ENCODE measurements at places on chromosomes 6 and 20. TPM values are rescaled to one million over a fixed set of nuclear protein-coding genes. Genes with fewer than 3 reads are reported as not detected.

GRCh38 chr6:136347847-136348246, 58.2 kb upstream of the BCLAF1 start:
- no peak for DNase-seq

- DNase-seq, result no peak
These were observed 277.1 kb downstream of the PAX1 start for GRCh38 chr20:21982559-21982958.

DNA sequence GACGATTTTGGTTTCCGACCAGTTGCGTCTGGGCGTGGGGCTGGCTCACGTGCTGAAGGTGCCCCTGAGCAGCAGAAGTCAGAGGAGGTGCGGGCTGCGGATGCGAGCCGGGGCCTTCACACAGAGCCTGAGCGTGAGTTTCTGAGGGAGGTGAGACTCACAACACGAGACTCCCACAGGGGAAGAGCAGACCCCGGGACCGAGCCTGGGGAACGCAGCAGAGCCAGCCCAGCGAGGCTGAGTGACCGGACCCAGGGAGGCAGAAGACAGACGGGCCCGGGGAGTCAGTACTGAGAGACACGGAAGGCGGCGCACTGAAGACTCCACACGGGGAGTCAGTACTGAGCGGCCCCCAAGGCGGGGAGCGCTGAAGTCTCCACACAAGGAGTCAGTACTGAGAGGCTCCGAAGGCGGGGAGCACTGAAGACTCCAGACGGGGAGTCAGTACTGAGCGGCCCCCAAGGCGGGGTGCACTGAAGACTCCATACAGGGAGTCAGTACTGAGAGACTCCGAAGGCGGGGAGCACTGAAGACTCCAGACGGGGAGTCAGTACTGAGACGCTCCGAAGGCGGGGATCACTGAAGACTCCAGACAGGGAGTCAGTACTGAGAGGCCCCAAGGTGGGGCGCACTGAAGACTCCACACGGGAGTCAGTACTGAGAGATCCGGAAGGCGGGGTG, 77.8 kb downstream of the DLL1 start:
- DNase-seq, result no peak

DNA sequence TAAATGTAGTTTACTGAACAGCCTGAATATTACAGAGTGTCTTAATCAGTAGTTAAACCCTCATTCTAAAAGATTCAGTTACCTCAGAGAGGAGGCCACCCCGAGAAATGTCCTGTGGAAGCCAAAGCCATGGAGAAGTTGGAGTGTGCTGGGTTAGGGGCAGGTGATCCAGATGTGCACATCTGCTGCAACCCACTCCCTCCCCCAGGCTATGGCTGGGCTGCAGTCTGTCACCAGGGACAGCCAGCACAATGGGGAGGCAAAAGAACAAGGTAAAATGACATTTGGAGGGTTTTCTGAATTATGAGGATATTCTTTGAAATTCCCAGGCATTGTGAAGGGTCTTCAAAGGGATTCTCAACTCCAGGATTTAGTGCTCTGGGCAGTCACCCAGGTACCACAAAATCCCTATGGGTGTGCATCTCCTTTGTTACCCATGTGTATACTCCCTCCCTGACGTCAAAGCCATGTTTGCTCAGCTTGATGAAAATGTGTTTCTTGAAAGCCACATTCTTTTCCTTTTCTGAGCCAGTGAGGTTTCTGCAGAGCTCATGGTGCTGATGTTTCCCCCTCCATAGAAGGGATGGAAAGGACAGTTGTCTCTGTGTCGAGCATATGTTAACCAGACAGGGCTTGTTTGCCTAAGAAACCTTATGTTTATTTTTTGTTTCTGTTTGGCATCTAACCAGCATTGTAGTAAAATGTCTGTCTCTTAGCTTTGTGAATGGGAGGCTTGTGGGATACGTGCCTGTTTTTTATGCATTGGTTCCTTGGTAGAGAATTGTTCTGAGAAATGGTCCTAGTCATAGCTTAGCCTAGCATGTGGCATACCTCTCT, 212.3 kb upstream of the TBX18 start:
- DNase-seq, result no peak

DNA sequence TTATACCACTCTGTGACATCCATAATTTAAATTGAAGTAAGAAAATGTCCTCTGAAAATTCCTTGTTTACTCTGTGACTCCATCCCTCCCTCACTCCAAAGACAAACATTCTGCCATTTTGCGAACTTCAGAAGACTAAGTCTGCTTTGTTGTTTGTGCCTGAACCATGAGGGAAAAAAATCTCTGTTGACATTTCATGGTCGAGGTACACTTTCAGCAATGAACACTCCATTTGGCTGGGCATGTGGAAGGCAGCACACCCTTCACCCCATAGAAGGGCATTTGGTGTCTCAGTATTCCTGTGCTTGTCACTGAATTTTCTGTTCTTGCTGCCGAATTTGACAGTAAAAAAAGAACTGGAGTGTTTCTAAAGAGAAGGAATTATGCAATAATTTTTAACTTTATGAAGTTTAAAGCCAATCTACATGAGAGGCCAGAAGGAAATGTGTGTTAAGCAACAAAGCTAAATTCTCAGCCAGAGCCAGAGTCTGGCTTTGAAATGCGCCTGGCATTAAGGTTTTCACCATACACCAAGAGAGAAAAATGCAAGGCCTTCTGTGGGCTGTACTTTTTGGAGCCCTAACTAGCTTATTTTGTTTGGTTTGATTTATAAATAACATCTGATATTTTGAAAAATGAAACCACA, 4.7 kb upstream of the PBOV1 start:
- DNase-seq, result no peak

- DNase-seq, result no peak
These were observed 2.0 kb upstream of the RSPO4 start for GRCh38 chr20:1003920-1004697.

GRCh38 chr20:48983423-48984400, 62.2 kb downstream of the ARFGEF2 start:
- peak; percentile 33 for DNase-seq

GRCh38 chr6:22444330-22444729, 125.0 kb upstream of the HDGFL1 start:
- no peak for DNase-seq

The CCN2 gene
- total RNA-seq, result 6.6 TPM

- no peak for DNase-seq
These were observed 60.8 kb downstream of the RBM38 start for GRCh38 chr20:57451795-57452661.

GRCh38 chr6:161373905-161374451, 100.1 kb upstream of the AGPAT4 start:
- DNase-seq, result peak; percentile 81

DNA sequence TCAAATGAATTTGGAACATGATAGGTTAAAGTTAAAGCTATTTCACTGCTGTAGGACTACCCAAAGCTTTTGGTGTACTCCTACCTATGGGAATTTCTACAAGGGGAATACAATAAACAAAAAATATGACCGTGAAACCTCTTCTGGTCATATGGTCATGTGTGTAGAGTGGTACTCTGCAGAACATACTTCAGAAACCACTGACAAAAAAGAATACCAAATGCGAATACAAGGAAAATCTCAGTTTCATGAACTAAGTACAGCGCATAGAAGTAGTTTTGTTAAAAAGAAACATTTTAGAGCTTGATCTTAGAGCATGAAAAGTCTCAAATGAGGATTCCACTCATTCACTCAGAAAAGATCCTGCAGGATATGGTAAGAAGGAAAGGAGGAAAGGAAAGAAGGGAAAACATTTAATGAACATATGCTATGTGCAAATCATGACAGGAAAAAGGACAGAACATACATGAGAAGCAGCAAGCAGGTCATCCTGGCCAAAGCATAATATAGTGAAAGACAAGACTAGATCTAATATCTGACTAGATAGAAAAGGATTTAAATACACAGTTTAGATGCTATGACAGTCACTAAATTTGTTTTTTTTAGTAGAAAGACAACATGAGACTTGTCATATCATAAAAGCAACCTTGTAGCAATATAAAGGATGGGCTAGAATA, 36.5 kb downstream of the SNX14 start:
- DNase-seq, result no peak

The VPS52 gene
- total RNA-seq, result 58.2 TPM

The EGFL8 gene
- total RNA-seq, result 32.4 TPM

- DNase-seq, result peak; percentile 49
These were observed 313.4 kb downstream of the GJA1 start for GRCh38 chr6:121748850-121749249.

- no peak for DNase-seq
These were observed 36.9 kb downstream of the CCN2 start for GRCh38 chr6:131914234-131914633.

GRCh38 chr20:11716239-11716944, 201.3 kb upstream of the BTBD3 start:
- peak; percentile 60 for DNase-seq

DNA sequence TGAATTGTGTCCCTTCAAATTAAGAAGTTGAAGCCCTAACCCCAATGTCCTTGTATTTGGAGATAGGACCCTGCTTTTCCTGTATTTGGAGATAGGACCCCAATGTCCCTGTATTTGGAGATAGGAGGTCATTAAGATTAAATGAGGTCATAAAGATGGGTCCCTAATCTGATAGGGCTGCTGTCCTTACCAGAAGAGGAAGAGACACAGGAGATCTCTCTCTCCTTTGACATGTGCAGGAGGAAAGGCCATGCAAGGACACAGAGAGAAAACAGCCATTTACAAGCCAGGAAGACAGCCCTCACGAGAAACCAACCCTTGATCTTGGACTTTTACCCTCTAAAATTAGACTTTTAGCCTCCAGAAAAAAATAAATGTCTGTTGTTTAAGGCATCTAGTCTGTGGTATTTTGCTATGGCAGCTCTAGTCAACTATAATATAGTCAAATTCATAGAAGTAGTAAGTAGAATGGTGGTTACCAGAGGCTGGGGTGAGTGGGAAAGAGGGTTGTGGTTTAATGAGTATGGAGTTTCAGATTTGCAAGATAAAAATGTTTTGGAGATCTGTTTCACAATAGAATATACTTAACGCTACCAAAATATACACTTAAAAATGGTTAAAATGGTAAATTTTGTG, 59.3 kb downstream of the UBE3D start:
- DNase-seq, result no peak

DNA sequence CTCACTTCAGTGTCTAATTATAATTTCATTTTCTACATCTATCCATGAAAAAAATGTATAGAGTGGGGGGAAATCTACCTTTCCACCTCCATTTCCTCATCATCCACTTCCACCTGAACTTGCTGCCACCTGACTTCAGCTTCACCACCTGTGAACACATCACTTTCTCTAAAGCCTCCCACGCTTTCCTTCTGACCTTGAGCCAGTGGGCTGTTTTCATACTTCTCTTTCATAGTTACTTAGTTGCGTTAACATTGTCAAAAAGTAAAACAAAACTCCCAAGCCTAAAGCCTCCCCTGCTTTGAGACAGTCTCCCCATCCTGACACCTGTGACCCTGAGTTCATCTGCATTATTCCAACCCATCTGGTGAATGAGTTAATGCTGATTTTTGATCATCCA, 47.3 kb downstream of the KLHL31 start:
- DNase-seq, result no peak

DNA sequence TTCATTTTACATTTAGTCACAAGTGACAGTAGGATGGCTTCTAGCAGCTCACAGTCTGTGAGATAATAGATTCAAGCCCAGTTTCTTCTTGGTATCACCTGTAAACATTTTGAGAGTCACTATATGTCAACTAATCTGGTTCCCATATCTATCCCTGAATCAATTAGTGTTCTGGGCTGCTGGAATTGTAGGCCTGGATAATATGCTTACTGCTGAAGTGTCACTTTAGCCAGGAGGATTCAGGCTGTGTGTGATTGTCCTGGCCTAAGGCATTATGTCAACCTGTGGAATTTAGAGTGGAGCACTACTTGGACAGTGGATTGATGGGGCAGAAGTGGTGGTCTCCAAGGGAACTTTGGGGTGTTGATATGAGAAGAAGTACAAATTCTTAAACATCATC, 1071.8 kb upstream of the CITED2 start:
- no peak for DNase-seq

GRCh38 chr6:157429248-157429647, 48.3 kb downstream of the ZDHHC14 start:
- no peak for DNase-seq

The RAD21L1 gene
- not detected for total RNA-seq

GRCh38 chr6:14386668-14387067, 269.1 kb downstream of the CD83 start:
- DNase-seq, result no peak

The RIN2 gene
- 18.5 TPM for total RNA-seq

The ZNFX1 gene
- 19.0 TPM for total RNA-seq

DNA sequence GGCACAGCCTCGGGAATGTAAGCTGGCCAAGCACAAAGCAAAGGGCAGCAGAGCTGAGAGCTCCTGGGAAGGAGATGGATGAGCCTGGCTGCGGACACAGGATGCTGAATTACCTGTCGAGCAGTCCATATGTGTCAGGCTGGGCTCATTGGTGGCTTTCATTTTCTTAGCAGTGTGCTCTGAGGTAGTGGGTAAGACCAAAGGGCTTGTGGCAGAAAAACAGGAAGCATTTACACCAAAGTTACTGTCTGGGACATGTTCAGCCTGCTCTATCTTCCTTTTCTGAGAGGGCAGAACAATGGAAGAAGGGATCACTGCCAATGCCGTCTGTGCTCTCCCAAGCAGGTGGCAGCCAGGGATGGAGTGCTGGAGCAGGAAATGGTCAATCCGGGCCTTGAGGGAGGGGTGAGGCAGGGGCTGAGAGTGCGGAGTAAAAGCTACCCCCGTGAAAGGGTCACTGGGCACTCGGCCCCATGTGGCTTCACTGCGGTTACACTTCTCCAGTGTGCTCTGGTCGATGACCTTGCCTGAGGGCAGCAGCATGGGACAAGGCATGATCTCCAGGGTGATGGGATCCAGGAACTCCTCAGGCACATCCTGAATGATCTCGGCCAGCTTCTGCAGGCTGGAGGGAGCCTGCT, 36.9 kb upstream of the AVP start:
- DNase-seq, result no peak

The CTCFL gene
- 0.90 TPM for total RNA-seq

The SMAP1 gene
- 23.7 TPM for total RNA-seq
